ENCODE measurements at places on chromosomes 3 and 15.
A peak's percentile ranks its signal among the peaks of the same experiment; 100 is the strongest.

DNA sequence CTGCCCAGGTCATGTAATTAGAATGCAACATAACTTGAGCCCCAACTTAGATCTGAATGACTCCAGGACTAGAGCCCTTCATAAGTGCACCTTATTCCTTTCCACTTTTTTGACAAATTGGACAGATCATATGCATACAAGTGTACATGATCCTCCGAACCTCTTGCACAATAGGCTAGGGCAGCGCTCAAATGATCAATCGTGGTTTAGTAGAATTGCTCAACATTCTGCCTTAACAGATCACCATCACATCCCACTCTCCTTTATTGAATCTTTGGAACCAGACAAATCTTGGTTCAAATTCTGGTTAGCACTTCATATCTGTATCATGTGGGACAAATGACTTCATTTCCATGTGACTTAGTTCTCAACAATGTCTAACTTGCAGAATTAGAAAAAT lies 106.8 kb upstream of the CDIN1 start:
- no peak for DNase-seq

DNA sequence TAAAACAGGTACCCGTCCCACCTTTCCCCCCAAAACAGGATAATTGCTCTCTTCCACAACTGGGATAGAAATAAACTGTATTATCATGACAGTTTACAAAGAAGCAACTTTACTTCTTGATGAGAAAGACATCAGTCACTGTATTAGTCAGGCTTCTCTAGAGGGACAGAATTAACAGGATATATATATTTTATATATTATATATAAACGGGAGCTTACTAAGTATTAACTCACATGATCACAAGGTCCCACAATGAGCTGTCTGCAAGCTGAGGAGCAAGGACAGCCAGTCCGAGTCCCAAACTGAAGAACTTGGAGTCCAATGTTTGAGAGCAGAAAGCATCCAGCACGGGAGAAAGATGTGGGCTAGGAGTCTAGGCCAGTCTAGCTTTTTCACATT lies 18.4 kb upstream of the PLSCR4 start:
- no peak for DNase-seq

- DNase-seq: peak; percentile 55
Measured at GRCh38 chr3:111668888-111669488, 73.8 kb upstream of the ZBED2 start.

DNA sequence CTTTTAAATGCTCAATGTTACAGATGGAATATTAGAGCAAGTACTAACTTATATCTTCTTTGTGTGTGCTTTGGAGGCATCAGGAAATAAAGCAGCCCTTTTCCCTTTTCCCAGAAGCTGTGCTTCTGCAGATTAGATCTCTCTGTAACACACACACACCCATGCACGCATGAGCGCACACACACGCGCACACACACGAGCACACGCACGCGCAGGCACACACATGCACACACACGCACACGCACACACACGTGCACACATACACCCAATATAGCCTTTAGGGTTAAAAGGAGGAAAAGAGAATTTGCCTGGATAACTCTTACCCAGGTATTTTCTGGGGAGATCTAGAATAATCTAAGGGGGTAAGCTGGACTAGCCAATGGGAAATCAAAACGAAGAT lies 56.9 kb downstream of the TFRC start:
- no peak for DNase-seq

GRCh38 chr3:141386611-141387111 lies 18.4 kb downstream of the ZBTB38 start:
- no peak for DNase-seq

GRCh38 chr3:7682822-7683229 lies 818.8 kb upstream of the LMCD1 start:
- DNase-seq: peak; percentile 9

GRCh38 chr15:57706405-57707209 lies at the start of gene POLR2M:
Gene POLR2M (plus strand): TSS chr15:57706714. CDS start chr15:57706843, 129 bp downstream.
- DNase-seq: peak; percentile 97

- DNase-seq: no peak
Measured at GRCh38 chr3:64505419-64505818, 182.4 kb downstream of the ADAMTS9 start.

DNA sequence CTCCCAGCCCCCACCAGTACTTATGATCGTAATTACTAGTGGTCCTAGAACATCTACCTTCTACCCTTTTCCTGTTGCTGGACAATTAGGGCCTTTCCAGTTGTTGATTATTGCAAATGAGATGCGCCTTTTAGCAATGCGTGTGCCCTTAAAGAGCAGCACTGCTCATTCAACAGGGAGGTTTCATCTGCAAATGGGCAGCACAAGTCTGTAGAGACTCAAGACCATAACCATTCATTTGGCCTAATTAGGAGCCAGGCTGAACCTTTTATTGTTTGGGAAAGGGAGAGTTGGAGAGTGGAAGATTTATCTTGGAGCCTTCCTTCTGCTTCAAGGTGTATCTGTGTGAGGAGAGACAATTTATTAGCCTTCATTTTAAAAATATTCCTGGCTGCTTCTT lies 42.3 kb downstream of the BOC start:
- no peak for DNase-seq

DNA sequence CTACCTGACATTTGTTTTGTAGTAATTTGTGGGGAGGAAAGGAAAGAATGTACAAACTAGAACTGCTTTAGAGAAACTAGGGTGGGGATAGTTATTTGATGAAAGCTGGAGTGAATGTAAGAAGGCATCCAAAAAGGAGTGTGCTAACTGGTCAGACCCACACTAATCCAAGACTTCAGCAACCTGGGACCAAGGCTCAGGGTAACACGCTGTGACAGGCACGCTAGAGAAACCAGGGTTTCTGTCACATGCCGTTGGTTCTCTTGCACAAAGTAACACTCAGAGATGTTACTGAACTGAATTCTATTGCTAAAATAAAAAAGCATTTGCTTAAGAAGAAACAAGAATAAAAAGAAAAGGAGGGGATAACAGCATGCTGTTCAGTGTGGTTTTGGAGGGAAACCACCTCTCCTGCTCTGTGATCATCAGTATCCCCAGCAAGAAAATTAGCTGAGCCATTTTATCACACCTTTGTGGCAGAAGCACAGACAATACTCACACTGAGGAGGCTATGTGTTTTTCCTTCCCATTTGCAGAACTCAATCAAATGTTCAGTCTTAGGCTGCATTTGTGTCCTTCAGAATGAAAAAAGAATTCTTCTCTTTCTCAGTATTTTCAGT lies 2.8 kb upstream of the CCDC80 start:
- DNase-seq: no peak

DNA sequence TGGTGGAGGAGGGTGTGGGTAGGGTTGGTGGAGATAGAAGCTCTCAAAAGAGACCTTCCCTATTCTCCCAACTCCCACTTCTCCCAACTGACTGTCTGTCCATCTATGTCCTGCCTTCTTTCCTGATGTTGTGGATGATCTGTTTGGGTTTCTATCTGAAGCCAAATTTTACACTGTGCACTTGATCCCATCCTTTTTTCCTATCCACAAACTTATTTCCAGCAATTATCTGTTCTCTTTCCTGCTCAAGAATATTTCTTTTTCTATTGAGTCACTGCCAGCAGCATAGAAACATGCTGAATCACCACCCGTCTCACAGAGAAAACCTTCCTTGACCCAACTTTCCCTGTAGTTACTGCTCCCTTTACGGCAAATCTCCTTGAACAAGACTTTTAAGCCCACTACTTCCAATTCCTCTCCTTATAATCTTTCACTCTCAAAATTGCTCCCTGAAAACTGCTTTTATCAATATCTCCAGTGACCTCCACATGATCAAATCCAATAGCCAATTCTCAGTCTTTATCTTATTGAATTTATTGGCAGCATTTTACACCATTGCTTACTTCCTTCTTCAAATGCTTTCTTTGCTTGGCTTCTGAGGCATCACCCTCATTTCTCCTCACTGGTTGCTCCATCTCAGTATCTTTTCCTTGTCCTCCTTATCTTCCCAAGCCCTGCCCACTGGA lies 141.2 kb upstream of the SLC7A14 start:
- DNase-seq: peak; percentile 83

- peak; percentile 56 for DNase-seq
Measured at GRCh38 chr15:81752546-81752942, 293.3 kb downstream of the MEX3B start.

DNA sequence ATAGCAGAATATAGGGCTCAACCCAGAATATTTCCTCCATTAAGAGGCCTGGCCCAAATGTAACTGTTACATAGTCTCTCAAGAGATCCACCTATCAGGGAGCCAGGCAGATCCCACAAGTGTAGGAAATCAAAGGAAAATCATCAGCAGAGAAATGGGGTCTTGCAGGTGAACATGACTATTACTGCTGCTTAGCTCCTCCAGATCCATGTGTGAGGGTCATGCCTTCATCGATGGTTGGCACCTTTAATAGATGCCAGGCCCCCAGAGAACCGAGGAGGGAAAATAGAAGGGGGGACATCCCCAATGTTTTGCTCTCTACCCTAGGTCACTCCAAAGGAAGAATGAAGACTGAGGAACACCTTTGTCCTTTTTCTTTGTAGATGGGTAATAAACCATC lies 1029.9 kb upstream of the CADM2 start:
- no peak for DNase-seq

DNA sequence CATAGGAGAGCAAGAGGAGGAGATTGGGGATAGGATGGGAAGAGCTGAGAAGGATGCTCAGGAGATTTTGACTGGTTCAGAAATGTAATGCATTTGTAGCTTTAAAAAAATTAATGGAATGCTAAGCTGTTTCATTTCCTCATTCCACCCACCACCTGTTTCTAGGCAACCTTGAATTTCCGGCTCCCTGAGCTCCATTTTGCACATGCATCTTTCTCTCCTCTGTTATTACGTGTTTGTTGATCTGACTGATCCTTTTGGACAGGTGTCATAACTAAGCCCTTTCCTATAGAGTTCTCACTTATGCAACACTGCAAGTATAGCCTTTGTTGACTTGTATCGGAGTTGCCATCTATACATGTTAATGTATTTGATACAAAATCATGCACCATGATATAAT lies 4.3 kb downstream of the TMPRSS7 start:
- DNase-seq: peak; percentile 52

GRCh38 chr3:40516201-40516600 lies 8.6 kb upstream of the ZNF621 start:
- DNase-seq: no peak

DNA sequence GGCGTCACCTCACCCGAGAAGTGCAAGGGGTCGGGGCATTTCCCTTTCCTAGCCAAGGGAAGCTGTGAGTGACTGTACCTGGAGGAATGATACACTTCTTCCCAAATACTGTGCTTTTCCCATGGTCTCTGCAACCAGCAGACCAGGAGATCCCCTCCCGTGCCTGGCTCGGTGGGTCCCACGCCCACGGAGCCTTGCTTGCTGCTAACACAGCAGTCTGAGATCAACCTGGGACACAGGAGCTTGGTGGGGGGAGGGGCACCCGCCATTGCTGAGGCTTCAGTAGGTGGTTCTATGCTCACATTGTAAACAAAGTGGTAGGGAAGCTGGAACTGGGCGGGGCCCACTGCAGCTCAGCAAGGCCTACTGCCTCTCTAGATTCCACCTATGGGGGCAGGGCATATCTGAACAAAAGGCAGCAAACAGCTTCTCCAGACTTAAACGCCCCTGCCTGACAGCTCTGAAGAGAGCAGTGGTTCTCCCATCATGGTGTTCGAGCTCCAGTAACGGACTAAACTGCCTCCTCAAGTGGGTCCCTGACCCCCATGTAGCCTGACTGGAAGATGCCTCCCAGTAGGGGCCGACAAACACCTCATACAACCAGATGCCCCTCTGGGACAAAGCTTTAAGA lies 31.4 kb upstream of the ABHD5 start:
- no peak for DNase-seq

- no peak for DNase-seq
Measured at GRCh38 chr3:70554170-70554569, 241.7 kb upstream of the MDFIC2 start.

- DNase-seq: no peak
Measured at GRCh38 chr3:159839561-159840379, 148.9 kb upstream of the IL12A start.

DNA sequence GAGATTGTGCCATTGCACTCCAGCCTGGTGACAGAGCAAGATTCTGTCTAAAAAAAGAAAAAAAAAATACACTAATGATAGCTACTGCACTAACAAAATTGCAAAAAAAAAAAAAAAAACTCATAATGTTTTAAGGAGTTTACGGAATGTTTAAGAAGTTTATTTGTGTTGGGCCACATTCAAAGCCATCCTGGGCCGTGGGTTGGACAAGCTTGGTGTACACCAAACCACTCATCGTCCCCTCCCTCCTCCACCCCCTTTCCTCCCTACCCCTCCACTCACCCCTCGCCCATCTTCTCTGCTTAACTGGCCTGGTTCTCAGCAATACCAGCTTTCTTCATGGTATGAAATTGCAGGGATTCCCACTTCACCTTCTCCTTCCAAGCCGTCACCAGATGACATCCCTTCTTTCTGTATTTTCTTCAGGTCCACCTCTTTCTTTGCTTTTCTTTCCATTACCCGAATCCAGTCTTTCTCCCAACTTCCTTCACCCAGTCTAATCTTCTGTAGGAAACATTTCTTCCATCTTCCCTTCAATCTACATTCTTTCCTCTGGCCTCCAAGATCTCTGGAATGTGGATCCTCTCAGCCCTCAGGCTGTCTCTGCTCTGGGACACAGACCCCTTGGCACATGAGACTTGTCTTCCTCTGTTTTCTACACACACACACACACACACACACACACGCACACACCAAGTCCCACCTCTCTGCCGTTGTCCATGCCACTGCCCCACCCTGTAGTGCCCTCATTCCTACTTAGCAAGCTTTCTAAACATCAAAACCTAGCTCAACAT lies 3.5 kb upstream of the MESP1 start:
- DNase-seq: no peak

- no peak for DNase-seq
Measured at GRCh38 chr15:27668471-27669220, 430.5 kb downstream of the OCA2 start.

DNA sequence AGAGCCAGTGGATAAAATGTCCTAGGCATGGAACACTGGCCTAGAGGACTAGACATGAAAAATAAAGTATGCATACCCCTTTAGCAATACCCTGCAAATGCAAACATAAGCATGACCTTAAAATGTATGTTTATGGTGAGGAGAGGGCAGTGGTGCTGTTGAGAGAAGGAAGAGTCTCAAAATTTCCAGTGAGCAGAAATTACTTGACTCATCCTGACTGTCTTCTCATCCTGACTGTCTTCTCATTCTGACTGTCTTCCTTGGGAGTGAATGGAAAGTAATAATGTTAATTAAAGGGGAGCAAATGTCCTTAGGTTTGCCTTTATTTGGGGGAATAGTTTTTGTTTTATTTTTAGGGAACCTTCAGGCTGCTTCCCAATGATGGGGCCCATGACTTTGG lies 121.5 kb upstream of the GALNT15 start:
- DNase-seq: no peak

- no peak for DNase-seq
Measured at GRCh38 chr3:14899993-14900618, 47.3 kb upstream of the NR2C2 start.
